ENCODE measurements at places on chromosomes 2 and 18.

DNA sequence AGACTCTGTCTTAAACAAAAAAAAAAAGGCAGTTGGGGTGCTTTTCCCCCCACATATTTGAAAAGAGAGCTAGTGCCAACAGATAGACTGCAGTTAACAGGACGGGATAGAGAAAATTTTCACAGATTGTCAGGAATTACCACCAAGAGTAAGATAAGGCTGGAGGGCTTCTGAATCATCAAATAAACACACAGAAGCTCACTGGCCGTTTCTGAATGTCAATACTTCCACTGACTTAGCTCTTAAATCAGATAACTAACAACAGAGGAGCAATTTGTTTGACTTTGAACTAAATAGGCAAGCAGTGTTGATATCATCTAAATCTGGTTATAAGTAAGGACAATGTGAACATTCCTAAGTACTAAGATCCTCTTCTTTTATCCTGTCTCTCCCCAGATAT, 34.7 kb downstream of the PIEZO2 start:
- DNase-seq: no peak

DNA sequence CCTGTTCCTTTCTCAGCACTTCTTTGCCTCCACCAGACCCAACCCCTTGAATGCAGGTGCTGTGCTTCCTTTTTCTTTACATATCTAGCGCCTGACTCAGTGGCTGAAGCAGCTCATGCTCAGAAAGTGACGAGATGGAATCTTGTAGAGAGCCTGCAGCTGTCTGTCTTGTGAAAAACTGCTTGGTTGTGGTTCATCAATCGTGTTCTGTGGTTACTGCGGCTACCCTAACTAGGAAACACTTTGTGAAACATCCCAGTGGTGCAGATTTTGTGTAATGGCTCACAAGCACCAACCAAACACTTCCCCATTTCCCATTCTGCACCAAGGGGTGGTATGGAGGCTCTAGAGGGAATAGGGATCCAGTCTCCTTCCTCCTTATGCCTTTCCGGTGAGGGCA, 307.2 kb upstream of the MMADHC start:
- DNase-seq: no peak

DNA sequence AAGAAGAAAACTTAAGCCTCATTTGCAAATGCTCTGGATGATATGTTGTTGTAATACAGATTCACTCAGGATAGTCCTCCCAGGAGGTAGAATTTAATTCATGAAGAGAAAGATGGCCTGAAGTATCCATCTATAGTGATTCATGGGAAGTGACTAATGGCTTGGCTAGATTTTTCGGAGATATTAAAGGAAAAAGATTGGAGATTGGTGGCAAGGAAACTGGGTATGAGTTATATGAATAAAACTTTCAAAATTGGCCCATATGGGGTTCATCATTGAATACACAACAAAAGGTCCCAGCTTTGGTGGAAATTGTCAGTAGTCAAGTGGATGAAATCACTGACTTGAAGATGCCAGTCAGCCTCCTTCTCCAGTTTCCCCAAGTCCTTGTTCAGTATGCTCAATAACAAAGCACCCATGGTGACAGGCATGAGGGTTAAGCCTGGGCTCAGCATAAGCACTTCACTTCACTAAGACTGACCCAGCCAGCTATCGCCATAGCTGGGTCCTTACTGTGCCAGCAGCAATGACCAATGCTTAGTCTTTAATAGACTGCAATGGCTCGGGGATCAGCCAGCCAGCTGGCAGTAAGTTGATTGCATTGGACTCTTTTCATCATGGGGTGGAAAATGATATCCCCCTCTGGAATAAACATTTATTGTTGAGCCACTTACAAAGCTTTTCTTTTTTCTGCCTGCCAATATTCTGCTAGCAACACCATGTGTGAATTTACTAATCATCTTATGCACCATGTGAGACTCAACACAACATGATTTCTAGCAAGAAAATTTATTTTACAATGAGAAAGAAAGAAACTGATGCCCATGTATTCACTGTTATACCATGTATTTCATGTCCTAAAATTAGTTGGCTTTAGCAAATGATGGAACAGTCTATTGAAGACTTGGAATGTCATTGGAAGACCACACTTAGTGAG, 176.6 kb upstream of the TACR1 start:
- no peak for DNase-seq

- DNase-seq: no peak
These were observed 6.2 kb upstream of the TSPYL6 start for GRCh38 chr2:54262015-54262765.

- no peak for DNase-seq
These were observed 258.5 kb downstream of the PTGR3 start for GRCh38 chr18:74950479-74950878.

DNA sequence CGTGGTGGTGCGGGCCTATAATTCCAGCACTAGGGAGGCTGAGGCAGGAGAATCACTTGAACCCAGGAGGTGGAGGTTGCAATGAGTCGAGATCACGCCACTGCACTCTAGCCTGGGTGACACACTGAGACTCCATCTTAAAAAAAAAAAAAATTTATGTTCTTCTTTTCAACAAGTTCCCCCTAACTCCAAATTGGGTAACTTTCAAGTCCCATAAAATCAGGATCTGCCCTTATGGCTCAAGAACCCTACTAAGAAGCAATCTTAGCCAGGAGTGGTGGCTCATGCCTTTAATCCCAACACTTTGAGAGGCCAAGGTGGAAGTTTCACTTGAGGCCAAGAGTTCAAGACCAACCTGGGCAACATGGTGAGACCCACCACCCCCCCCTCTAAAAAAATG, 30.3 kb upstream of the TLK1 start:
- no peak for DNase-seq
